ENCODE measurements at places on chromosomes 3 and 15.

DNA sequence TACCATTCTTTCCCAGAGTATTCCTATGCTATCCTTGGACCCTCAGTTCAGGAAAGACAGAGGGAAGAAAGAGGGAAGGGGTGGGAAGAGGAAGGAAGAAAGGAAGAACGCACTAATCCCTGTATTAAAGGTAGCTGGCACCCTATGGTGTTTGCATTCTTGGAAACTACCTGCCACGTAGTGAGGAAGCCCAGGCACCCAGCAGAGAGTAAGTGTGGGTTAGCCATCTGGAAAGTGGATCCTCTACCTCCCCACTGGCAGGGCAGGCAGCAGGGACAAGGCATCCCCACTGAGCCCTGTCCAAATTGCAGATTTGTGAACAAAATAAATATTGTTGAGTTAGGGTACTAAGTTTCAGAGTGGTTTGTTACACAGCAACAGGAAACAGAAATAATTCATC lies 8.8 kb downstream of the RBP1 start:
- DNase-seq: no peak

GRCh38 chr3:16392065-16392464 lies 121.4 kb downstream of the RFTN1 start:
- DNase-seq: no peak

- no peak for DNase-seq
Measured at GRCh38 chr3:13703071-13703470, 154.1 kb downstream of the FBLN2 start.

GRCh38 chr3:84946240-84946639 lies 12.5 kb upstream of the CADM2 start:
- DNase-seq: no peak

- no peak for DNase-seq
Measured at GRCh38 chr3:126129398-126129891, 45.5 kb upstream of the SLC41A3 start.

DNA sequence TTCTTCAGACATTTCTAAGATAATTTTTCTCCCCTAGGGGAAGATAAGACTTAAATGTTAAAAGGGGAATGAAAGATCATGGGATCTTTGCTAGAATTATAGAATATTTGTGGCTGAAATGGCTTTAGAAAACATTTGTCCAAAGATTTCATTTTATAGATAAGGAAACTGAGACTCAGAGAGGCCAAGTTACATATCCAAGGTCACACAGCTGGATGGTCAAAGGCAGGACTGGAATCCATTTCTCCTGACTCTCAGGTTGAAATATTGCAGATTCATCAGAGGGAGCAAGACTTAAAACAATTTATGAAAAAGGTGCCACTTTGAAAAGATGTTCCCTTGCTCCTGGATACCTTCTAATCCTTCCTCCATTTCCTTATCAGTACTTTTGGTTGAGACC lies 19.5 kb upstream of the LEKR1 start:
- no peak for DNase-seq

GRCh38 chr15:50117431-50118027 lies 1.5 kb downstream of the ATP8B4 start:
- no peak for DNase-seq

DNA sequence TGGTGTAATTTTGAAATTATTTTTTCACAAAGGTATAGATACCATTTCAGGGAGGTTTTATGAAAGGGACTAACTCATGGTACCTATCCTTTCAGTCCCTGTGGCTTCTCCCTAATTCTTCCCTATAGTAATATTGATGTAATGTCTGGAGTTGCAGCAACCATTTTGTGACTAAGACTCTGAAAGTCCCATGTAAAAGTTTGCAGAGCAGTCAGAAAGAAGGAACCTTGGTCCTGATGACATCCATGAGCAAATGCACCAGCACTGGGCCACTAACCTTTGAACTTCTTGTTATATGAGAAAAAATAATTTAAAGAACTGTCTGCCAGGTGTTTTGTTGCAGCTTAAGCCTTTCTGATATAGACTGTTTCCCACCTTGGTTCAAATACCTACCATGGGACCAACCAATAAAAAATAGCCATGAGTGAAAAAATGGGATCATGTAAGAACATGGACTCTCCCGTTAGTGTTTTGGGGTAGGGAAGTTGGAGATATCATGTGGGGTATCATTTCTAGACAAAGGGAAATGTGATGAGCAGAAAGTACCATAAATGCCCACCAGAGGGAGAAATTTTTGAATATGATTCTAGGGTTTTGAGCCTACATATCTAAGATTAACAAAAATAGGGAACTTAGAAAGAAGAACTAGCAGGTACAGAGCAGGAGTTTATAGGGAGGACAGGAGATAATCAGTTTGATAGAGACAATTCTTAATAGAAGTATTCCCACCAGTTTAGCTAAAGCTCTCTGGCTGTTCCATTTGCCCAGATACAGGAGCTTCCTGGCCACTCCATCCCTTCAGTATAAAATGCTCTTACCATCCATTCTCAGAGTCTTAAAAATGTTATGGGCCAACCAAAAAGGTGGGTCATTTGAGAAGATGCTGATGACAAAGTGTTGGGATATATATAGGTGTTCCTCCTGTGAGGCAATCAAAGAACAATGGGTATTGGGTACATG lies 3.4 kb upstream of the CPOX start:
- DNase-seq: no peak

DNA sequence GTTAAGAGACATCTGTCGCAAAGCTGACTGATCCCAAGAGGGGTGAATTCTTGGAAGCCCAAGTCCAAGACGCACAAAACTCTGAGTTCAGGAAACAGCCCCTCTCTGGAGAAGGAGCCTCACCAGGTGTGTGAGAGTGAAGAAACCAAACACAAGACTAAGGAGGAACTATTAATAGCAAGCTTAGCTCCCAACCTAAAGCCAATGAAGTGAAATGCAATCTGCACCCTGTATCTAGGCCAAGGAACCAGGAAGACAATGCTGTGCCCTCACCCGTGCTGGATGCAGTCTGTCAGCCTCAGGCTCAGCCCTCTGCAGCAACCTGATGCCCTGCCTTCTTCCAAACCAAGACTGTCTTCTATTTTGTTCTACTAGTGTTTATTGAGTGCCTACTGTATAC lies 22.5 kb upstream of the THBS1 start:
- DNase-seq: no peak

DNA sequence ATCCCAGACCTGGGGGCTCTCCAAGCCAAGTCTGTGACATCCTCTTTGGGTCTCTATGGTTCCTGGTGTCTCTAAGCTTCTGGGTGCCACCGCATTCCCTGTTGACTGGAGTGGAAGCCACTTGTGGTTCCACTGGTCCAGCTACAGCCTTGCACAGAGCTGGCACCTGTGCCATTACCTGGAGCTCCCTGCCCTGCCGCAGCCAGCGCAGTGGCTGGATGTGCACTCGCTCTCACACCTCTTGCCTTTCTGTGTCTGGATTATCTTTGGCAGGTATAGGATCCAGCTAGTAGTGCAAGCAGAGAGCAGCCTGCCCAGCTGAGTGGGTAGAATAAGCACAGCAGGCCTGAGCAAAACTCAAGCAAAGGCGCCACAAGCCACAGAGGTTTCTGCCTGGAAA lies 1635.5 kb downstream of the OTOL1 start:
- DNase-seq: no peak

DNA sequence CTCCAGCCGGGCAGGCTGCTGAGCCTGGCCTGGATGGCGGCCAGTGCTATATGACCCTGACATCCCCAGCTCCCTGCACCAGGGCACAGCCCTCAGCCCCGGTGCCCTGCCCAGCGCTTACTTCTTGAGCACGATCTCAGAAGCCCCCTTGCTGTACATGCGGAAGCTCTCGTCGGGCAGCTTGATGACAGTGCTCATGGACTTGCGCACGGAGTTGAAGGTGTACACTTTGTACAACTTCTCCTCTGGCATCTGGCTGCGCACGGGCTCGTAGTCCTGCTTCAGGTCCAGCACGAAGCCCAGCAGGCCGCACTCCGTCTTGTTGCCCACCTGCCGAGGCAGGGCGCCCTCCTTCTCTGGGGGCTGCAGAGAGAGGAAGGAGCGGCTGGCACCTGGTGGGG lies 38.8 kb upstream of the SEC13 start:
- DNase-seq: no peak

GRCh38 chr3:130894986-130895280 lies 1.0 kb downstream of the ATP2C1 start:
- no peak for DNase-seq

DNA sequence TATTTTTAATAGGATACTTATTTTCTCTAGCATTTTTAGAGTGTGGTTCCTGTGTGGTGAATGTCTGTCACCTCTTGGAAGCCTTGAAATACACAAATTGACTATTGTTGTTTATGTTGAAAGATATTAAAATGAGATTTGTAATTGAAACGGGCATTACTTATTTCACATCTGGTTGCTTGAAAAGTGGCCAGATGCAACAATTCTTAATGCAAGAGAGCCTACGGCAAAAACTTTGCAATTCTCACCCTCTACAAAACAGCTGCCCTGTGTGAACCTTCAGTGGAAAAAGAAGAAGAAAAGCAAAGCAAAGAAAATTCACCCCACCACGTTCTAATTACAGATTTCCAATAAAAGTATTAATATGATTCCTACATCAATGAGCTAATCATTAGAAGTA lies 46.6 kb downstream of the PPARG start:
- DNase-seq: no peak

DNA sequence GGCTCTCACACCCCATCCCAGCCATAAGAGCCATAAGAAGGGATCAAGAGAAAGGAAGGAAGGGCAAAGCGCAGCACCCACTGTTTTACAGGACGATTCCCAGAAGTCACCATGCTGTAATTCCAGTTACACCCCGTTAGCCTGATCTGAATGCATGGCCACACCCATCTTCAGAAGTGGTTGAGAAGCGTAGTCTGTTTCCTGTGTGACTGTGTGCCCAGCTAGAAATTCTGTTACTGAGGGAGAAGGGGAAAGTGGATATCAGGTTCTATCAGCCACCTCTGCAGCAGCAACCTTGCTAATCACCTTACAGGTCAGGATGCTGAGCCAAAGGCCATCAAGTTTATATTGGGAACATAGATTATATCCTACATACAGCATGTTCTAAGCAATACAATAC lies 260.0 kb downstream of the ABHD5 start:
- DNase-seq: no peak

DNA sequence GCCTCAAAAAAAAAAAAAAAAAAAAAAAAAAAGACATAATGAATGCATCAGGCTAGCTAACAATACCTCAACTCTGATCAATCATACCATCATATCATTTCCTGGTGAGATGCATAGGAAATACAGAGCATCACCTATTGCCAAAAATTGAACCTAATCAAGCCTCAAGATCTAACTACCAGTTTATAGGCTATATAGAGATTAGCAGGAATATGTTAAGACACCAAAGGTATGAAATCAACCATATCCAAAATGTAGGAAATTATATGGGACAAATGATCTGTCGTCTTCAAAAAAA lies 387 bp upstream of the VPS33B start:
- DNase-seq: no peak

GRCh38 chr15:53072077-53072476 lies 281.9 kb upstream of the ONECUT1 start:
- no peak for DNase-seq

DNA sequence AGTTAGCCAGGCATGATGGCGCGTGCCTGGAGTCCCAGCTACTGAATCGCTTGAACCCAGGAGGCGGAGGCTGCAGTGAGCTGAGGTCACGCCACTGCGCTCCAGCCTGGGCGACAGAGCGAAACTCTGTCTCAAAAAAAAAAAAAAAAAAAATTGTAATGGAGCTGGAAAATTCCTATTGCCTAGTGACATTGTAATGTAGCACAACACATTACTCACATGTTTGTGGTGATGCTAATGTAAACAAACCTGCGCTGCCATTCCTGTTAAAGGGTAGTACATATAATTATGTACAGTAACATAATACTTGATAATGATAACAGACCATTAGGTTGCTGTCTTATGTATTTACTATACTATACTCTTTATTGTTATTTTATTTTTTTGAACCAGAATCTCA lies 39.1 kb downstream of the KNL1 start:
- DNase-seq: no peak

DNA sequence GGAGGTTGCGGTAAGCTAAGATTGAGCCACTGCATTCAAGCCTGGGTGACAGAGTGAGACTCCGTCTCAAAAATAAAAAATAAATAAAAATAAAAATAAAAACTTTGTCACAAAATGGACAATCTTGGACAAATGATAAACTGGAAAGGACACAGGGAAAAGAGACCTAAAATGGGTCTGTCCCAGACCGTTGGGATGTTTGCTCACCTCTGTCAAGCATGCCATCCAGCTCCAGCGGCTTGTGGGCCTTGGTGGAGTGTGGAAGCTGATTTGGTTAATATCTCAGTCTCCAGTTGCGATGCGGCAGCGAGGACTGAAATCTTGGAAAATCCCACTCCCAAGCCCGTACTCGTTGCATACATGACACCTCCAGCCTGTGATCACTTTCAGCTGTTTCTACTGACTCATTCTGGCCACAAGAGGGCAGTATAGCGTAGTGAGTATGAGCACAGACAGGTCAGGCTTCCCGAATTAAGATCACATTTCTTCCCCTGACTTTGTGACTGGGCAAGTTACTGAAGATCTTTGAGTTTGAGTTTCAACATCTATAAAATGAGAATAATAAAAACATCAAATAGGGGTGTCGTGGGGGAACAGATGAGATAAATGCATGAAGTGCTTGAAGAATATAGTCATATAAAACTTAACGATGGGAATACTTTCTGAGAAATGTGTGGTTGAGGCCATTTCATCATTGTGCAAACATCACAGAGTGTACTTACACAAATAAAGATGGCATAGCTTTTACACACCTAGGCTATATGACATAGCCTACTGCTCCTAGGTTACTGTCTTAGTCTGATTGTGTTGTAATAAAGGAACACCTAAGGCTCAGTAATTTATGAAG lies 19.6 kb upstream of the MOBP start:
- peak; percentile 35 for DNase-seq

- no peak for DNase-seq
Measured at GRCh38 chr3:69460034-69460433, 74.1 kb upstream of the FRMD4B start.

DNA sequence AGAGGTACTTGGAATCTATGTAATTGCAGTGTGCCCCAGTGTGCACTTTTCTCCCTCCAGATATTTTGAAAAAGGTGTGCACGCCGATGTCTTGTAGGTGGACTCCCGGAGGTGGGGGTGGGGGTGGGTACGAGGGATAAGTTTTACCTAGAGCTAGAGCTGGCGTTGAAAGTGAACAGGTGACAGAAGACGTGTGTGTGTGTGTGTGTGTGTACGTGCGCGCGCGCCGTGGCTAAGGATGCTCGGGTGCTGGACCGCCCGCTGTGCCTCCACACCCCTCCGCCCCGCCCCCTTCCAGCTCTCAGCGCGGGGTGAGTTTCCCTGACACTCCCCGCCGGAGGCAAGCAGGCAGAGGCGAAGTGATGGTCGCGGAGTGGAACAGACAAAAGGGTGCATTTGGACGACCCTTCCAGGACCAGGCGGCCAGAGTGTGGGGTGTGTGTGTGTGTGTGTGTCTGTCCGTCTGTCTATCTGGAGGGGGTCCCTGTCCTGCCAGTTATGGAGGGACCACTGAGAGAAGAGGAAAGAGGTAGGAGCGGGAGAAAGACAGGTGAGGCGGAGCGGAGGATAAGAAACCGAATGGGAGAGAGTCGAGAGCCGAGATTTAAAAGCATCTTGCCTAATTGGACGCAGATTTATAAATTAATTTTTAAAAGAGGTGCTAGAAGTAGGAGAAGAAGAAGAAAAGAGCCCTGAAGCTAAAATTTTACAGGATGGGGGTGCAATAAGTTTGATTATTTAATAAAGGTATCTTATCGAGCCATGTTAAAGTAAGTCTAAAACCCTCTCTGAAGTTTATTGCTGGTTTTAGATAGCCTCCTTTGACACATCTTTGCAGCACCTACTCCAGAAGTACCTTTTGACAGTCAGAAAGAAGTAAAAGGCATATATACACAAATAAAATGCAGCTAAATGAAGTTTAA lies 335.8 kb upstream of the THRB start:
- DNase-seq: no peak

GRCh38 chr15:80614711-80615360 lies 80.3 kb upstream of the ABHD17C start:
- DNase-seq: no peak
